ENCODE measurements at places on chromosomes 7 and 10.

DNA sequence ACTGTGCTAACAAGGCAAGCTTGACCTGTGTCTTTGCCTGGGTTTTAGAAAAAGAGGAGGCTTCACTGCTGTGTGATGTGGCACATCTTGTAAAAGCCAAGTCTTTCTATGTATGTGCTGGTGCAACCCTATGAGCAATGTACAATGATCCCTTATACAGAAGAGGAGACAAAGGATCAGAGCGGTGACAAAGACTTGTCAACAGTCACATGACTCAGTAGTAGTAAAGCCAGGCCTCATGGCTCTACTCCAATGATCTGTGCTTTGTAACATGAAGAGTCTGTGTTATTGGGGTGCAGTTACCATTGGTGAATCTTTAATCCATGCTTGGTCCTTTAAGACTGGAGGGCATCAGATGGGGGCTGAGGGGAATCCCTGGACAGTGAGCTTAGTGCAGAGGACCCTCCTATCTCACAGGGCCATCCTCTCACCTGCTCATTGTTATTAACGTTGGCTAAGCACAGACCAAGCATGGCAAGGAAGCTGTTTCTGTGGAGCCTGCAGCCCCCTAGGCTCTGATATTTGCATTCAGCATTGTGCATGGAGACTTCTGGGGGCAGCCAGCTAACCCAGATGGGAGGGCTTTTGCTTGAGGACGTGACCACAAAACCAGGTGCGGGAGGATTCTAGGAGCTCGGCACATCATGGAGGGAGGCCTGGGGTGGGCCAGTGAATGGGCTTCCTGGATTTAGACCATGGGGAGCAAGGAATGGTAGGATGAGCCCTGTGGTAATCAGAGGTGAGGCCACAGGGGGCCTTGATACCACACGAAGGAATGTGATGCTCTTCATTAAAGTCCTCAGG is 308.8 kb upstream of the ZNF32 start:
- no peak for DNase-seq

- no peak for DNase-seq
Measured at GRCh38 chr7:86600506-86601290, 43.0 kb upstream of the GRM3 start.

GRCh38 chr10:7400068-7400715 is 10.6 kb downstream of the SFMBT2 start:
- DNase-seq, result no peak

DNA sequence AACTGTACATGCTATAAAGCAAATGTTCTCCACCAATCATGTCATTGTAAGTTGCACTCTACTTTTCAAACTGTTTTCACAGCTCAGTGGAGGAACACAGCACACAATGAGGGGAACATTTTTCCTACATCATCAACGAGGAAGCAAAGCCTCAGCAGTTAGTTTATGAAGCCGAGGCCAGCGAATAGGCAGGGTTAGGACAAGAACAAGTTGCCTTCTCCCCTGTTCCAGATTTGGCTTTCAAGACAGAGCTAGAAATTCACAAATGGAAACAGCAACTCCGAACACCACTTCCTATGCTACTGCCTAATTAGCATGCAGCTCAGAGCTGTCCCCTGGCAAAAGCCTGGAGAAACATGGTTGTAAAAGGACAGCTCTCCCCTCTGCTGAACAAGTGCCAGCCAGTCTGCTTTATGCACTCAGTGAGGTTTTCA is 19.8 kb downstream of the ITGB8 start:
- no peak for DNase-seq

DNA sequence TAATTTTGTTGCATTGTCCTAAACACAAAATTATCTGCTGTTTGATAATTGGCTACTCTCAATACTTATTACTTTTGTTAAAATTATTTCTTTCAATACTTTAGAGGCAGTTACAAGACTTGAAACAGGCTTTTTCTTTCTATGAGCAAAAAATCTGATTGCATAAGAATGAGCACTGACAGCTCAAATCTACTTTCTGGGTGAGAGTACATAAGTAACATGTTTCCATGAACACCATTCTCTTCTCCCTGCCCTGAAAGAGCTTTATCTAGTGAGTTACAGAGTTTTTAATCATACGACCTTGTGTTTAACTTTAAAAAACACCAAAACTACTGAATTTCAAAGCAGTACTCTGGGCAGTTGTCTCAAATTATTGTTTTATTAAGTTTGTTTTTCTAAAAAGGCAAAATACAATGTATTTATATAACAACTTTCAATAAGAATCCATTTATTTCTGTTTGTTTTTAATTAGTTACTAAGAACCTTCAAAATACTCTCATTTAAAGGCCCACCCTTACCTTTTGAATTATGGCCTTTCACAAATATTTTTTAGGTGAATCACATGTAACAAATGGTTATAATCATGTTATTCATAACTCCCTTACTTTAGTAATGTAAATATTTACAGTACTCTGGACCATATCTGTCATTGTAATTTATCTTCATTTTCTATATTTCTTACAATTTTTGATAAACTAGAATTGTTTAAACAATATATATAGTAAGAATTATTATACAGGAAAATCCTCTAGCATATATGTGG is 23.0 kb upstream of the TFAM start:
- no peak for DNase-seq

DNA sequence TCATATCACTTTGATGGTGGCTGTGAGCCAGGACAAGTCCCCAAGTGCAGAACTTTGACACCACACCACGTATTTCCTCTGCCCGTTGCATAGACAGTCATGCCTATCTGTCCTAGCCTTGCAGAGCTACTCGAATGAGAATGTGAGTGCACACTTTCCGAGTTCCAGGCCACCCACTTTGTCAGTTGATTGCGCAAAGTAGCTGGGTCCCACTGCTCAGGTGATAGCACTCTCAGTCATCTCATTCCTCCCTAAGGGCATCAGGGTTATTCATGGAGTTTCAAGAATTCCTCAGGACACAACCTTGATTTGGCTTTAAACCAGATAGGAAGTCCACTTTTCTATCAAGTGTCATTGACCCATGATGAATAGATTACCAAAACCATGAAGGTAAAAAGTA is 19.3 kb downstream of the LSM5 start:
- DNase-seq, result no peak

- DNase-seq, result no peak
Measured at GRCh38 chr7:157097569-157097968, 41.2 kb upstream of the UBE3C start.

DNA sequence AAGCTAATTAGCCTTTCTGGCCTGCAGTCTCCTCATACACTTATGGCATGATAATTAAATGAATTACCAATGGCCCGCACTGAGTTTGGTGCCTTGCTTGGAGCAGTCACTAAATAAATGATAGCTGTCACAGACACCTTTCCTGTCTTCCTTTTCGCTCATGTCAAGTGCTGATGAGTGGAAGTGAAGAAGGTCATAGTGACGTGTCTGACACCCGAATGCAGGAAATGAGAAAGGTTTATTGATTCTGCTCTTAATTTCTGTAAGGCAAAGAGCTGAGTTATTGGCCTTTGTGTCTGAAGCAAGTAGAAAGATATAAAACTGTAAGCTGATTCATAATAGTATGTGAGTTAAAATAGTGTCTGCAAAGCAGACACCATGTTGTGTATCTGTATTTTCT is 13.2 kb upstream of the ESYT2 start:
- DNase-seq, result no peak

- no peak for DNase-seq
Measured at GRCh38 chr7:26691406-26691805, 173.0 kb downstream of the SKAP2 start.

GRCh38 chr7:4727914-4728705 is 46.0 kb downstream of the FOXK1 start:
- DNase-seq, result no peak

GRCh38 chr10:5691786-5692185 is 7.1 kb downstream of the TASOR2 start:
- no peak for DNase-seq

DNA sequence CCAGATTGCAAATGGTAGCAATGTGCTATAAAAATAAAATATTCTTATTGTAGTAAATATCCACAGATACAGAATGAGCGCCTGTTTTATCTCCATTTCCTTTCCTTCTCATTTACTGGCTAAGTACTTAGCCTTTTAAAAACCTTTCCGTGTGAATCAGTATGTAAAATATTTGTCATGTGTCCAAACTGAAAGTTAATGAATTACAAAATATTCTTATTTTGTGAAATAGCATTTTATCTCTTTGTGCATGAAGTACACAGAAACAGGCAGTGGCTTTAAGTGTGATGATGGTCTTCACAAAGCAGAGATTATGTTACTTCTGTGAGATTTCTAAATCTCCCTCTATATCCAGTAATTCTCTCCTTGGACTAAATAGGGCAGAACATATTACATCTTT is 56.7 kb upstream of the KIAA1217 start:
- no peak for DNase-seq

DNA sequence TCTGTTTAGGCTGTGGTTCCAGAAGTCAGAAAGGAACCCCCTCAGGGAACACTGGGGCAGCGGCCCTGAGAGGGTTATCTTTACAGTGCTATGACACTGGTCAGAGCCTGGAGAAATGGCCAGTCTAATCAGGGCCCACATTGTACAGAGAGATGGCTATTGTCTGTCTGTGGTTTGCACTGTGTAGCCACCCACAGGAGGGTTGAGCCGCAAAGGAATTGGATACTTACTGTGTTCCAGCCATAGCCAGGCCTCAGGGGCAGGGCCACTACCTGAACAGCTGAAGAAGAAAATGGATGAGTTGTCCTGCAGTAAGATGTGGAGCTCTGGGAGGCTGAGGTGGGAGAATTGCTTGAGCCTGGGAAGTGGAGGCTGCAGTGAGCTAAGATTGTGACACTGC is 47.5 kb upstream of the PODXL start:
- no peak for DNase-seq

GRCh38 chr10:80945264-80945880 is 407.7 kb downstream of the SH2D4B start:
- DNase-seq, result no peak

DNA sequence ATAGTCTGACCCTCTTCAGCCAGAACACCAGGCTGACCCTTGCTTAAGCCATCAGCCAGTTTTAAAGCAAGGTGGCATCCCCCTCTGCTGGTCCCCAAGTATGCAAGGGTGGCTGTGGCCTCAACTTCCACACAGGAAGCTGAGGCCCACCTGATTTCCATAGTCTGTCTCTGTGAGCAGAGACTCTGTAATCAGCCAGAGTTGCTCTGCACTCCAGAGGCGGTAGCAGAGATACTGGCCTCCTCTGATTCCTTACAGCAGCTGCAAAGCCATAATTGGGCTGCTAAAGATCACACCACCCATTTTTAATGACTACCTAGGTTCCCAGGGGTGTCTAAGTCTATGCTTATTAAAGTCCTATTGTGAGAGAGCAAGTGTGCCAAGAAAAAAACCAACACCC is 1.8 kb downstream of the PDAP1 start:
- no peak for DNase-seq

- no peak for DNase-seq
Measured at GRCh38 chr7:128731184-128731583, 8.0 kb upstream of the CALU start.

- no peak for DNase-seq
Measured at GRCh38 chr10:31622978-31623377, 304.0 kb downstream of the ZEB1 start.

DNA sequence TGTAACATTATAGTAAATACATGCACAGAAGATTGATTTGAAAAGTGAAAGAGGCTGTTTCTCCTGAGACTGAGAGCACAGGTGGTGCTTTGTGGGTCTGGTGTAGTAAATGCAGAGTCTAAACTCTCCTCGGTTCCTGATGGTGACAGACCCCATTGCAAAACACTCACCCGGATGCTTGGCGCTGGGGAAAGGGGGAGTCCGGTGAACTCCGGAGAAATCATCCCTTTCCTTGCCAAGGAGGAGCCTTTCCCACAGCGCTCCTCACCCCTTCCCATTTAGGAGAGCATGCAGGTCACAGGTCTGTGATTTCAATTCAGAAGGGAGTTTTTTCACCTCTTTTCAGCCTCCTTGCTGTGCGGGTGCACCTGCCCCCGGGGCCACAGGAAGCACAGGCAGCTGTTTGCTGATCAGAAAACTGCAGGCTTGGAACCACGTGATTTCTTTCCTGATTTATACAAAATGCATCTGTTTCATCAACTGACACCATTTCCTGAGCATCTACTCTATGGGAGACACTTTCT is 75.6 kb upstream of the LYZL2 start:
- DNase-seq, result no peak

- DNase-seq, result no peak
Measured at GRCh38 chr10:44954962-44955361, 4.6 kb upstream of the RASSF4 start.

DNA sequence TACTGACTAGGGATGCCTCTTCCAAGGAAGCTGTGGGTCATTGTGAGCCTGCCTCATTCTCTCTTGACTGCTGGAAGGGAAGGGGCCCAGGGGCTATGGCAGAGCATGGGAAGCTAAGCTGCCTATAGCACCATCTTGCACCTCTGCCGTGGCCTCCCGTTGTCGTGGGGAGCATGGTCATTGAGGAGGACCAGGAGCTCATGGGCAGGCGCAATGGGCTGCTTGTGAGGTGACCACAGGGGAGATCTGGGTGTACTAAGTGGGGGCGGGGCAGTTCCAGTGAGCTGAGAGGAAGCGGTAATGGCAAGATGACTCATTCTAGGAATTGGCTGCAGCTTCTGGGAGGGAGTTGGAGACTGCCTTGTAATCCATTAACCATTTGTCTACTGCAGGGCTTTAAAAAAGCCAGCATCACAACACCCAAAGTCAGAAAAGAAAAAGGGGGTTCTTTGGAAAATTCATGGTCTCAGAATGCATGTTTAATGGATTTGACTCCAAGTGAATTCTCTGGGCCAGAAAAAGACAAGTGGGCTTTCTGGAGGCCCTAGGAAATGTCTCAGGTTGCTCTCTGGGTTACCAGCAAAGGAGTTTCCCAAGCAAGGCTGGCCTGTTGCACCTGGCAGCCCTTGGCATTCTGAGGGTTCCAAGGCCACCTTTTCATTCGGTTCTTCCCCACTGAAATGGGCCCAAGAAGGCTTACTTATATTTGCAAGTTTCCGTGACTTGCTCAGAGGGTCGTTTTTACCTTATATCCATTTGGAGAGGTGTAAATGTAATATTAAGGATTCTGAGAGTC is 3.6 kb downstream of the DUSP5 start:
- no peak for DNase-seq

- DNase-seq, result no peak
Measured at GRCh38 chr7:43760861-43761260, 2.4 kb downstream of the BLVRA start.

- DNase-seq, result no peak
Measured at GRCh38 chr7:99019523-99020412, 124.1 kb downstream of the SMURF1 start.

DNA sequence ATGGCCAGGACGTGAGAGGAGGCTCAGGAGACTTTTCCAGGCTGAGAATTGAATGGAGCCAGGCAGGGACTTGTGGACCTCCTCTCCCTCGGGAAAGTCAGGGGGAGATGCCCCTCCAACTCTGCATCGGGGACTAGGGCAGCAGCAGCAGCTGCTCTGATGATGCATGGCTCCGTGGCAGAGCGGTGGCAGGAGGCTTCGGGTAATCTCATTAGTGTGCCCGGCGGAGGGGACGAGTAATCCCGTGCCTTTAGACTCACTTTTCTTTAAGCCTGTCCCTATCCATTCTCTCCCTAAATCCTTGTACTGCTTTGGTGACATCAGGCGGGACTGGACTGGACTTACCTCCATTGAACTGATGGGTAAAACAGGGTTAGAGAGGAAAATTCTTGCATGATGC is 75.1 kb downstream of the ZMIZ1 start:
- DNase-seq, result no peak

GRCh38 chr10:123380491-123381085 is 226.4 kb downstream of the BUB3 start:
- DNase-seq, result no peak

Measured in NCI-H1930 (cell line).